Type B pancreatic cell (in vitro differentiated cells): ENCODE measurements at places on chromosomes 16 and 17.

GRCh38 chr16:9195287-9195686 lies 103.8 kb downstream of the HAPSTR1 start:
- no peak for DNase-seq

DNA sequence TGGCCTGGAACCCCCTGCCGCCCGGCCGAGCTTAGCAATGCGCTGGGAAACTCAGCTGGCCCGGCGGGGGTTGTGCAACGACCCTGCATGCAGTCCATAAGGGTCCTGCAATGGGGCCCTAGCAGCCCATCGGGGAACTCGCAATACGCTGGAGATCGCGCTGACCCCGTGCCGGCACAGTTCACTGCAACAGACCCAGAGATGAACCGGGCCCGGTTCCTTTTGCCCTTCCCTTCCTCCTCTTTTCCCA lies 375 bp downstream of the SLC25A11 start:
- no peak for DNase-seq

DNA sequence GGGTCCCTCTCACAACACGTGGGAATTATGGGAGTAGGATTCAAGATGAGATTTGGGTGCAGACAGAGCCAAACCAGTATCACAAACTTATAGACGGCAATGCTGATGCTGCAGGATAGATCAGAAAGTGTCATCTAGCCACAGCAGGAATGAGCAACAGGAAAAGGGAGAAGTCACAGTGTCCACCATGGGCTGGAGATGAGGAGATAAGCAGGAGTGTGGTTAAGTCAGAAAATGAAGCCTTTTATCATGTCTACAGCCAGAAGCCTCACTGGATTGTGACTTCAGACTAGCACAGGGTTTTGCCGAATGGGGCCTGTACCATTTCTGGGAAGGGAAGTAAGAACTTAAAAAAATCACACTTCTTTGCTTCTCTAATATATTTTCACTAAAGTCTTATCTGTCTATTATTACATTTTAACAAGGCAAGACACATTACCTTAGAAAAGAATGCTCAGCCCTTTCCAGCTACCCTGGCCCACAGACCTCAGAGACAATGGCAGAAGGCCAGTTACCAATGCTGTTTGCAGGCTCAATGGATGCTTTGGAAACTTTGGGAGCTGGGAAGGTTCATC lies 490.2 kb upstream of the SALL1 start:
- no peak for DNase-seq

- DNase-seq: no peak
These were observed 32.8 kb upstream of the RASD1 start for GRCh38 chr17:17528696-17529652.
